ENCODE measurements at places on chromosomes 6 and 20.
A peak's percentile ranks its signal among the peaks of the same experiment; 100 is the strongest.

GRCh38 chr6:44779130-44779826 lies 391.8 kb downstream of the CDC5L start:
- DNase-seq = no peak

DNA sequence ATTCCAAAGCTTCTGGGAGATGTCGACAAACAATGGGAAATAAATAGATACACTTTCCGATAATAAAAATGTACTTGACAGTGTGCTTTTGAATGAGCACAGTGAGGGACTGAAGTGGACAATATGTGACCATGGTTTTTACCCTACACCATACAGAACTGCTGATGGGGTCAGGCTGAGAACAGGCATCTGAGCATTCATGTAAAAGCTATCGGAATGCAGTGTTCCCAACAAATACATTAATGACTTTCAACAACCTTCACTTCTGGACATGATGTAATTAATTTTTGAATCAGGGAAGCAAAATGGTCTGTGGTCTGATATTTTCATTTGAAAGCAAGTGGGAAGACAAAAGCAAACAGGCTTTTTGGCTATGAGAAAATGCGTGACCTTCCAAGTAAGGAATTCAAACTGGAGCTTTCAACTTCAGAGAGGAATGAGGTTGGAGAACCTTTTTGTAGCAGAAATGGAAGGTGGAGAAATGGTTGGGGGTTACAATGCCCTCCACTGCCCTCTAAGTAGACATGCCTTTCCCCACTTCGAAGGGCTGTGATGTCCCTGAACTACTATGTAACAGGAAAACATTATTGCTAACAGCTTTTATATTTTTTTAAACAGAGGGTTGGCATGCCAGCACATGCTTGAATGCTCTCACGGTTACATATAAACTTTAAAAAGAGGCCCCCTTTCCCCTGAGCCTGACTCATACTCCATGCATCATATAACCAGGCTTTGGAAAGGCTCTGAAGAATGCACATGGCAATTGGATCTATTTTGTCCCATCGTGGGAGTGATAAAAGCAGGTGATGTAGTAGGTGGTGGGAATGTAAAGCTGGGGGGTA lies 203.5 kb upstream of the CITED2 start:
- DNase-seq = no peak

- DNase-seq = no peak
Observed at GRCh38 chr20:16864069-16864468, 115.9 kb downstream of the OTOR start.

DNA sequence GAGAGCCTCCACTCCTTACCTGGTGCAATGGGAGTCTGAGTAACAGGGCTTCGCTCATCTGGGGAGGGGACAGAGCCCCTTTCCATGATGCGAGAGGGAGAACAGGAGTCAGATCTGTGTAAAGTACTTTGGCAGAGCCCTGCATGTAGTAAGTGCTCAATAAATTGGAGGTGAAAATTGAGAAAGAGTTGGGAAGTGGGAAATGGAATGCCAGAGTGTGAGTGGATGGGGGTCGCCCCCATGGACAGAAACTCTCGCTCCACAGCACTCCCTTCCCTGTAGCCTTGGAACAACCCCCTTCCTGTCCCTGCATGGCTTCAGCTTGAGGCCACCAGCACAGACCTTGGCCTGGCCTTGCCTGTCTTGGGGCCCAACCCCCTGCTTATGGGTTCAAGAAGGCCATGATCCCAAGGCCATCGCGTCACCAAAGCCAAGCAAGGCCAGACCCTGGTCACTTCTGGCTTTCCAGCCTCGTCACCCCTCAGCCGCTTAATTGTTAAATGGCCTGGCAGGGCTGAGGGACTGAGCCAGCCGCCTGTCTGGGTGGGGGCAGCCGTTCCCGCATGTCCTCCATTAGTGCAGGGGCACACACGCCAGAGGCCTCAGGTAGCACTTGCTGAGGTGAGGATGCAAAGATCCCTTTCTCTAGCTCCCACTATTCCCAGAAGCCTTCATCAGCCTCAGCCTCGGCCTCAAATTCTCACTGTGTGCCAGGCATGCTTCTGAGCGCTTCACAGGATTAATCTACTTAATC lies 93.7 kb upstream of the PTPN1 start:
- no peak for DNase-seq

DNA sequence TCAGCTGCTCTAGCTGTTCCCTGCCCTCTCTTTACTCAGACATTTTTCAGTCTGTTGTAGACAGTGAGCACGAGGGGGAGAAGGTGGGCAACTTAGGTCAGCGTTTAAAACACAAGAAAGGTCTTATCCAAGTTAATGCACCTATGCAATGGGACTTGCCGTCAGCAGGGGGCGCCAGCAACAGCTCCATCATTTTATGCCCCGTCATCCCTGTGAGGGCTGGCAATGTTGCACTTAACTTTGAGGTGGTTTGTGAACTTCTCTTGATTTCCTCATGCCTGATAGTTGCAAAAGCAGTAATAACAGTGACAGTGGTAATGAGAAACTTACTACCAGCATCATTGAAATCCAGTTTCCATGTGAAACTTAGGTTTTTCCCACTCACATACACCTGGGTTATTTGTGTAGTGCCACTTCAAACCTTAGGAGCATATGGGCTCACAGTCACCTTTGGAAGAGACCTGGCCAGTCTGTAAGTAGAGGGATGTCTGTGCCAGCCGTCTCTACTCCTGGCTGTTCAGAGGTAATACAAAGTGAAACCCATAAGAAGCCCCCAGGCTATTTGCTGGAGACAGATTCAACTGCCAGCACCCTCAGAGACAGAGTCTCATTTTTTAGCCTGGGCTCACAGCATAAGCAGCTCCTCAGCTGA lies 44.9 kb upstream of the ID1 start:
- peak; percentile 40 for DNase-seq

GRCh38 chr6:151663559-151663958 lies 143.9 kb upstream of the ESR1 start:
- DNase-seq = no peak

Measured in stimulated activated CD4-positive, alpha-beta T cell treated with anti-CD3 and anti-CD28 coated beads, Interleukin-15, amount 100 ng/mL, for 1 hour (primary cell).